ENCODE measurements at places on chromosomes 2 and 18. TPM values are rescaled to one million over a fixed set of nuclear protein-coding genes. Genes with fewer than 3 reads are reported as not detected.

Gene MYCN
- 75.5 TPM for total RNA-seq

Gene FARP2
- 43.7 TPM for total RNA-seq

DNA sequence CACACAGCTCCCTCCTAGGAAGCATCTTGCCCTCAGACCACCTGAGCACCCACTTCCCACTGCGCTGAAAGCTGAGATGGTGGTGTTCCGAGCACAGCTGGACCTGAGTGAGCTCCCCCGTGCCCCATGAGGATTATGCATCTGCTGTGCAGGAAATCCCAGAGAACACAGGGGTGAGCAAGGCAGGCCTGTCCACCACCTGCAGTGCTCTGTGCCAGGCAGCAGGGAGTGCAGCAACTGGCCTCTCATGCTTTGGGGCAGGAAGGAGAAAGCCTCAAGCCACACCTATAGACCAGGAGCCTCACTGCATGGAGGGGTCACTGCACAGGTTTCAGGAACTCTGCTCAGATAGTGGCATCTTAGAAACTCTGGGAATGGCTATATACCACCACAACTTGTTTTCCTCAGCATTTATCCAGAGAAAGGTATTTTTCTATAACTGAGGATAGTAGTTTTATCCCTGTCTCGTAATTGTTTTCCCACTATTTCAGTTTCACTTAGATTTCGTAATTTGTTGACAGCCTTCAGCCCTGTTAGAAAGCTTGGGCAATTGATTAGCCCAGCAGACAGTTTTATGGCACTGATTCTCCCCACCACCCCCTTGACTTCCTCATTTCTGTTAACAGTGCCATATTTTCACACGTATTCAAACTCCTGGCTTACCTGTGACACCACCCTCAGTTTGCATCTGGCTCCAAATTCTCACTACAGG is 144.3 kb upstream of the DAPL1 start:
- DNase-seq, result no peak

DNA sequence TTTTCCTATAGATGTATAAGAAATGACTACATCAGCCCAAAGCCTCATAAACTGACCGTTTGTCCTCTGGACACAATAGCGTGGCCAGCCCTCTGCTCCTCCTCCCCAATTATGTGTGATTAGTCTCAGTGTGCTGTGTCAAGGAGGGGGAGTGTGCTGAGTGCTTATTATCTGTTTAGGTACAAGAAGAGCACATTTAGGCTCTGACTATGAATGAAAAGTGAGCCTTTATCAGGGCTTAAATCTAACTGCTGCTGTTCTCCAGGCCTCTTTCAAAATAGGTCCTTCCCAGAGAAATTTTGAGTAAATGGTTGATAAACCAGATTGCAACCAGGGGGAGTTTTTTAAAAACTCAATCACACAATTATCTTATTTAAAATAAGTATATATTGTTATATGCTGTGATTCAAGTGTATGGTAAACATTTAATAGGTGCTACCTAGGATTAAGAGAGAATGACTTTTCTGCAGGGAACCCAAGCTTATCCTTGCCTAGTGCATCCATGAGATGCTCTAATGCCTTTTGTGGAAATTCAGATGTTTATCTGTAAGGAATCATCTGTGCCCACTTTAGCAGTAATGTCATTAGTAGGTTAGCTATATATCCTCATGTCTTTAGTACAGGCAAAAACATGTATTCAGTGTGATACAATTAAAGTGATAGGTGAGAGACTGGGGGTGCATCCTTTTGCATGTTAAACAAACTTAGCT is 168.7 kb upstream of the SIX3 start:
- DNase-seq, result no peak

Gene LCT
- not detected for total RNA-seq

Measured in occipital lobe (tissue), 3 donors.